Stimulated activated CD8-positive, alpha-beta memory T cell treated with anti-CD3 and anti-CD28 coated beads, Interleukin-15, amount 100 ng/mL, for 48 hours (primary cell): ENCODE measurements at places on chromosomes 6 and 20.

DNA sequence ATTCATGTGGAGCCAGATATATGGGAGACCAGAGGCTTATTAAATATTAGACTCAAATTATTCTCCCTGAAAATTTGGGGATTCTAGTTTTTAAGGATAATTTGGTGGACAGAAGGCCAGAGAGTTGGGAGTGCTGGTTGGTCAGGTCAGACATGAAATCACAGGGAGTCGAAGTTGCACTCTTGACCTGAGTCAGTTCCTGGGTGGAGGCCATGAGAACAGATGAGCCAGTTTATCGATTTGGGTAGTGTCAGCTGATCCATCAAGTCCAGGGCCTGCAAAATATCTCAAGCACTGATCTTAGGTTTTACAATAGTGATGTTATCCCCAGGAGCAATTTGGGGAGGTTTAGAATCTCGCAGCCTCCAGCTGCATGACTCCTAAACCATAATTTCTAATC lies 563.5 kb upstream of the NRSN1 start:
- no peak for DNase-seq

GRCh38 chr6:52497652-52498408 lies 77.7 kb downstream of the EFHC1 start:
- no peak for DNase-seq

DNA sequence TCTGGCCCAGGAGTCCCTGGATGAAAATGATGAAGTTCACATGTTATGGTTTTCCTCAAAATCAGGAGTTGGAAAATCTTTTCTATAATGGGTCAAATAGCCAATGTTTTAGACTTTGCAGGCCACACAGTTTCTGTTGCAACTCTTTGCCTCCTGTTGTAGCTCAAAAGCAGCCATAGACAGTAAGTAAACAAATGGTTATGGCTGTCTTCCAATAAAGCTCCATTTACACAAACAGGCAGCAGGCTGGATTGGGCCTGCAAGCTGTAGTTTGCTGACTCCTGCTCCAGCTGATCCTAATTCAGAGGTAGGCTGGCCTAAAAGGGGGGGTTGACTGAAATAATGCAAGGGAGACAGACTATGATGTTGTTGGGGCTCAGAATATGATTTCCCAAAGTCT lies 33.0 kb downstream of the METTL24 start:
- DNase-seq = no peak

- no peak for DNase-seq
These were observed 2.1 kb downstream of the KIAA0319 start for GRCh38 chr6:24643920-24644319.

DNA sequence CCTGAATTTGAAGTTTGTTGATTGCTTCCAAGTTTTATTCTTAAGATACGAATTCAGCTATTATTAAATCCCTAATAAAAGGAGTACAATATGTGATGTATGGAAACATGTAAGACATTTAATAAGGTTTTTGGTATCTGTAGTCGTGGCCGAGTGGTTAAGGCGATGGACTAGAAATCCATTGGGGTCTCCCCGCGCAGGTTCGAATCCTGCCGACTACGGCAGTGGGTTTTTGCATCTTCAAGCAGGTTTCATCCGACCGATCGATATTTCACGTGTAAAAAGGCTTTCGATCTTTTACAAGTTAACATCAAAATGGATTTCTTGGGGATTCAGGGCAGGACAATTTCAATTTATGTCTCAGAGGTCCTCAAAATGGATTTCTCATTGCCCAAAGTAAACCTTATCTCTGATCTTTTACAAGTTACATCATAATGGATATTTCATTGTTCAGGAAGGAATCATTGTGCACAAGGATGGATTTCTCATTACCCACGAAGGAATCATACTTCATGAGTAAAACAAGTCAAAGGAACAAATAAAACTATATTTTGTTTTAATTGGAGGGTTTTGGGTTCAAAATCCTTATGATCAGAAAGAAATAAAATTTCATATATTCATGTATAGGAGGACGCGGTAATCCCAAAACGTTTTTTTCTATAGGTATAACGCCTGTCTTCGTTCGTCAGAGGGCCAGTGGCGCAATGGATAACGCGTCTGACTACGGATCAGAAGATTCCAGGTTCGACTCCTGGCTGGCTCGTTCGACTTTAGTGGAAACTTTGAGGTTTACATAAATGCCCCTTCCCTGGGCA lies 37.3 kb upstream of the BTN3A2 start:
- DNase-seq = peak; percentile 58
